Stimulated activated CD8-positive, alpha-beta memory T cell treated with anti-CD3 and anti-CD28 coated beads, Interleukin-2, amount 100 ng/mL, for 1 hour (primary cell): ENCODE measurements at places on chromosomes 12 and 14.

- no peak for DNase-seq
Measured at GRCh38 chr12:47236109-47236714, 156.5 kb upstream of the AMIGO2 start.

DNA sequence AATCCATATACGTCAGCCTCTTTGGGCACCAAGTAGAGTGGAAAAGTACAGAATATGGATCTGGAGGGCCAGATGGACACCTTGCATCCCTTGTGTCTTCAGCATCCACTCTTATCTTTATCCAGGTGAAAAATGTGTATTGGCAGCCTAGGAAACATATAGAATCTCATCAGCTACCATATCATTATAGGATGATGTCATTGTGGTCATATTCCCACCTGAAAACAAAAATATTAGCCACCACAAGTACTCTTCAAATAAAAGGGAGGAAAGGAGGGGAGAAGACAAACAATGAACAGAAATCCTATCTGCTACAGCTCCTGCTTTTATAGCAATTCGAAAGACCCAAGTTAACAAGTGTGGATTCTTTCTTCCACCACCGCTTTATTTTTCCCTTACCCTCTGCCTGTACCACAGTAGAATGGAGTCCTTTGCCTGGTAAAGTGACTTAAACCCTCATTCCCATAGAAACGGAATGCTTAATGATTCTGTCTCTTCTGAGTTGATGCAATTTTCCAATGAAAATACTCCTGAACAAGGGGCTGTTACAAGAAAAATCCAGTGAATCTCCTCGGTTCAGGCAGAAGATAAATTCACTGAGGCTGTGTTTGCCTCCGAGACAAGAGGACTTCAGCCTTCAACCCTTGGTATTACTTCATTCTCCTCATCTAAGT lies 13.8 kb upstream of the IL26 start:
- DNase-seq: no peak

DNA sequence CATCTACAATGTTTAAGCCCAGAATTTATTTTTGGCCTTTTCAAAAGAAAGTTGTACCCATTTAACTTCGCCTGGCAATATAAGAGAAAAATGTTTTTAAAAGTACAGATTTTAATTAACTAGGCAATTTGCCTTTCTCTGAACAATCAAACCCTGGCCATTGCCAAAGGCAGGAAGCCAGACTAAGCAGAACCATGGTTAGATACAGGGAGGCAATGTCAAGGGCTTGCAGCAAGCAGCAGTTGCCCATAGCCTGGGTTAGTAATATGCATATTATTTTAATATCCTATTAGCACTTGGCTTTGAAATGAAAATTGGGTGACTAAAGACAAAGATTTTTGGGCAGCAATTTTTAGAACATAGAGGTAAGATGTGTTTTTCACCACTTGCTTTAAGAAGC lies 51.1 kb upstream of the FRMD6 start:
- DNase-seq: no peak

DNA sequence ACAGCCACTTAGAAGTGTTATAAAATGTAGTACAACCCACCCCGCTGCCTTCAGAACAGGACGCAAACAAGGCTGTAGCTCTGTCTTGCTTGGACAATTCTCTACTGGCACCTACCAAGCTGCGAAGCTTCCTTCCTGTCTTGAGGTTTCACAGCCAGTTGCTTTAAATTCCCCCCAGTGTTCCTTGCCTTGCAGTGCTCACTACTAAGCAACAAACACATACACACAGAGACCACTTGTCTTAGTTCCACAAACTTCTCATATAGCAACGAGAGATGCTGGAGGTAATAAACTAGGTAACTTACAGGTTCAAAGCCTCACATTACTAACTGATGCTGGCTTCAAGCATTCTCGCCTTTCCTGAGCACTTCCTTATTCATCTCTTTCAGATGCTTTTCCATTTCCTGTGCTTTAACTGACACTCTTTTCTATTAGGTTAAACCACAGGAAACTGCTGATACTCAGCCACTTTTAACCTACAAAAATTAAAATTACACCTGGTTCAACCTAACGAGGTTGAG lies 91.5 kb upstream of the PTGDR start:
- DNase-seq: peak; percentile 11

DNA sequence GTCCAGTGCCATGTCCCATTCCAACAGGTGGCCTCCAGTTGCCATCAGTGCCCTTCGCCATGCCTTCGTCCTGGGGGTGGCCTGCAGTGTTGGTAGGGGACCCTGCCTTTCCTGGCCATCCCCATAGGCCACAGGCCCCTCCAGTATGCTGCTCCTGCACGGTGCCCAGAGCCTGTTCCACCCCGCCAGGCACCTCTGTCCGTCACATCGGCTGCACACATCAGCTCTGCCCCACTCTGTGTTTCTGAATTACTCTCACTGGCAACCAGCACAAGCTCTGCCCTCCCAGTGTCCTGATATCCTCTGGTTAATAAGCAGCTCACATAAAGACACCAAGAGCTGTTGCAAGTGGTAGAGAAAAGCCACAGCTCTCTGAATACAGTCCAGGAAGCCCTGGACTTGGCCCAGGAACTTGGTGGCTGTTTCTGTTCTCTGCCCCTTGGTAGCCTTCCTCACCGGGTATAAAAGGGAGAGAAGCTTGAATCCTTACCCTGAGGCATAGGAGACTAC lies 31.3 kb upstream of the ATP2A2 start:
- no peak for DNase-seq

DNA sequence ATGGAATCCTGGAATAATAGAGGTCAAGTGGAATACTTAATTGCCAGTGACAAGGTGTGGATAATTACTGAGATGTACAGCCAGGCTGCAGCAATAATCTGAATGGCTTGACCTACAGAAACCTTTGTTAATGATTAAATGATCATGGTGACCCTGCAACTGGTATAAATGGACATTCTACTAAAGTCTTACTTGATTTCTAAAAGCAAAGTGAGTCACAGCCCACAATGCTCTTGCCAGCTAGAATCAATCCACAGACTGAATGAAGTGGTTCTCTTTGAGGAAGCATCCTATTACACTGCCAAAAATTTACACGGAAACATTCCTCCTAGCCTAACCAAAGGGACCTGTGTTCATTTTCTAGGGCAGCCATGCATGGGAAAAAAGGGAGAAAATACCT lies 518.5 kb downstream of the SOX5 start:
- no peak for DNase-seq

- no peak for DNase-seq
Measured at GRCh38 chr12:95269892-95270291, 52.3 kb downstream of the VEZT start.

GRCh38 chr12:9079883-9080675 lies 35.6 kb downstream of the A2M start:
- no peak for DNase-seq

DNA sequence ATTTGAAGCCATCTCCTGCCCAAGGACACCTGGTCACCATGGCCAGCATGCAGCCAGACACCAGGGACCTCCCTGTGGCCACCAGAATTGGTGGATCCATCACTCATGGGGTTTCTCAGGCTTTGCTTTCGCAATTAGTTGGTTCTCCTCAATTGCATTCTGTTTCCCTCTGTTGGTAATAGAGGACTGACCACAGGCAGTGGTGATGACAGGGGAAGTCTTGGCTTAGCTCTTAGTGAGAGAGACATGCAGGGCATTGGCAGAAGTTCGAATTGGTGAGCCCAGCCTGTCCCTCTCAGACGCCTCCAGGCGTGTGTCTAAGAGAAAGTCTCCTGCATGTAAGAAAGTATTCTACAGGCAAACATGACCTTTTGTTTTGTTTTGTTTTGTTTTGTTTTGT lies 21.3 kb downstream of the HCAR2 start:
- no peak for DNase-seq

GRCh38 chr14:52279408-52279807 lies 11.9 kb downstream of the PTGDR start:
- DNase-seq: no peak

DNA sequence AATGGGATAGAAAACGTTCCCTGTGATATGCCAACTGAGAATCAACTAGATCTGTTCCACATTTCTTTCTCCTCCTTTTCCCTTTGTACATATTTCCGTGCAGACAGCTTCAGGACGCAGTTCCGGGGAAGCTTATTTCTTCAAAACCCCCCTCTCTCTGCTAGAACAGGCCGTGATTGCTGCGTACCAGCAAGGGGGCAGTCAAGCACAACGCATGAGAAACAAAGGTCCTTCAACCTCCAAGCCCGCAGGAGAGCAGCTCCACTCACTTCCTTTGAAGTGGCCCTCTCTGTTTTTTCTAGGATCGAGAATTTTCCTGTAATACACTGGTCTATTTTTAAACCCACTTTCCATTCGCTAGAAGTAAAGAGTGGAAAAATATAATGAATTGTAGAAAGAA lies 80.8 kb downstream of the ZNF664 start:
- no peak for DNase-seq

GRCh38 chr14:22332686-22333421 lies 256.2 kb downstream of the DAD1 start:
- DNase-seq: no peak

GRCh38 chr14:92635031-92635430 lies 113.4 kb downstream of the LGMN start:
- no peak for DNase-seq

- DNase-seq: no peak
Measured at GRCh38 chr14:100398044-100398443, 74.9 kb downstream of the SLC25A47 start.

- DNase-seq: no peak
Measured at GRCh38 chr12:25725470-25725869, 172.4 kb upstream of the LMNTD1 start.

DNA sequence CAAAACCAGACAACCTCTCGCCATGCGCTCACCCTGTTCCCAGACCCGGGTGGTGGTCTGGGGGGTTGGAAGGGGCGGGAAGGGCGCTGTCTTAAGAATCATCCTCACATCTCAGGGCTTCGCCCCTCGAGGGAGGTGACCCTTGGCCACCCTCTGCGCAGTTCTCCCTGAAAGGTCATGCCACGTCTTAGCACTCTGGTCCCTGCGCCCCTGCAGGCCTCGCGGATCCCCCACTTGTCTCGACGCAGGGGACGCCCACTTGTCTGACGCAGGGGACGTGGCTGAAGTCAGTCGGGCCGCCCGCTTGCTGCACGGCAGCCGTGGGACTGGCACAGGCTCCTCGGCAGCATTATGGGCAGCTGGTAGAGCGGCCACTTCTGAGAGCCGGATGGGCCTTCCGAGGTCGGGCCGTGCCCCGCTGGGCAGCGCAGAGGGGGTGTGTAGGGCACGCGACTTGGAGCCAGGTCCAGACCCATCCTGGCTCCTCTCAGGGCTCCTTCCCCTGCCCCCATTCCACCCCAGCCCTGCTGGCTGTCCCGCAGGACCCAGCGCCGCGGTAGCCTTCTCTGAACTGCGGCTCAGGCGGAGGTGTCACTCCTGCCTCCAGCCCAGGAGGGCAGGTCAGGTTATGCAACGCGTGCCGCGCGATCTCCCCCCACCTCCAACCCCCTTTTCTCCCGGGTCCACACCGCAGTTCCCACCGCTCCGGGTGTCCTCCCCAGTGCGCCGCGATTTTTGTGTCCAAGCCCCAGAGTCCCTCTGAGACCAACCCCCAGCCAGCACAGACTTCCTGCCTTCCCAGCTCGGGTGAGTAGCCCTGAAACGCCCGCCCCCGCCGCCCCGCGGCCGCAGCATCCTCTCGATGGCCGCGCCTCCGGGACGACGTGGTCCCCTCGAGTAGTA lies 40.9 kb upstream of the CAPRIN2 start:
- DNase-seq: peak; percentile 30

GRCh38 chr12:44875417-44875953 lies 630 bp downstream of the NELL2 start:
- no peak for DNase-seq

- DNase-seq: no peak
Measured at GRCh38 chr12:123945287-123946151, 27.1 kb downstream of the CCDC92 start.

- no peak for DNase-seq
Measured at GRCh38 chr12:65525491-65526141, 247.1 kb downstream of the MSRB3 start.

- DNase-seq: no peak
Measured at GRCh38 chr12:64729909-64730587, 29.2 kb downstream of the GNS start.

GRCh38 chr14:81801921-81802320 lies 268.3 kb upstream of the SEL1L start:
- DNase-seq: no peak

DNA sequence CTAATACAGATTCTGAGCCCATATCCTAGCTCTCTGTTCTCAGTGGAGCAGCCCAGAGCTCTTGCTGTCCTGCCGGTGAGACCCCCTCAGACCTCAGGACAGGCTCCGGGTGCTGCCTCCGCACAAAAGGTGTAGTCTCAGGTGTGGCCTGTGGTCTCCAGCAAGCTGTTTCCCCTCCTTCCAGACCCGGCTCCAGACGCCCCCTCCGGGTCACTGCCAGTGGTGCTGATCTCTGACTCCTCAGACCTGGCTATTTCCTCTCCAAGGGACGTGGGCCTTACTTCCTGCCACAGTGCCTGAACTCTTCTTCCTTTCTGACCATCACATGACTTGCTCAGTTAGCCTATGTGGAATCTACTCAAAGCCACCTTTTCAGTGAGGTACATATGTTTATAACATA lies 337.5 kb downstream of the GLT1D1 start:
- DNase-seq: no peak

DNA sequence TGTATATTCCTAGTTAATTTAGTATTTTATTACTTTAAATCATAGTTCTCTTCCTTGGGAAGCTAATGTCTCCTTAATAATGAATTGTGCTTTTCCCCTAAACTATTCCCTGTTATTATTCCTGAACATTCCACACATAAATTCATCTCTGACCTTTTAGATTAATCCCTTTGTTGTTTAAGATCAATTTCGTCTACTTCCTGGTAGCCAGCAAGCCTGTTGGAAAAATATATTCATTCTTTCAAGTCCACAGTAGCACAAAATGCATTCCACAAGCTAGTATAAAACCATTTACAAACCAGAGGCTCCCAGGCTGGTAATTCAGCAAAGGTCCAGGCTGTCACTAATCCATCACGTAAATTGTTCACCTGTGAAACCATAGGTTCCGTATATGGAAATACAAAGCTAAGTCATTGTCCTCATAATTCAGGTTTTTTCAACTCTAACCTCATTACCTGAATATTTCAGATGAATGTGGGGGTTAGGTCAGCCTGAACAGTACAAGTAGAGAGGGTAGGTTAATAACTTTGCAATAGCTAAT lies 232.7 kb downstream of the SEC23A start:
- DNase-seq: no peak

GRCh38 chr14:95489214-95490137 lies 27.0 kb downstream of the SYNE3 start:
- no peak for DNase-seq

- DNase-seq: no peak
Measured at GRCh38 chr12:91766454-91766853, 379.2 kb downstream of the BTG1 start.

GRCh38 chr12:31029916-31030562 lies 43.6 kb upstream of the DDX11 start:
- DNase-seq: no peak

GRCh38 chr14:62988967-62989366 lies 56.3 kb downstream of the KCNH5 start:
- DNase-seq: no peak

GRCh38 chr14:75238756-75239455 lies 39.7 kb upstream of the FOS start:
- DNase-seq: no peak

GRCh38 chr12:96335270-96335669 lies 65.0 kb downstream of the CDK17 start:
- DNase-seq: no peak
